CD8-positive, alpha-beta memory T cell (primary cell): ENCODE measurements at places on chromosomes 3 and 15. TPM values are rescaled to one million over a fixed set of nuclear protein-coding genes. Genes with fewer than 3 reads are reported as not detected.

DNA sequence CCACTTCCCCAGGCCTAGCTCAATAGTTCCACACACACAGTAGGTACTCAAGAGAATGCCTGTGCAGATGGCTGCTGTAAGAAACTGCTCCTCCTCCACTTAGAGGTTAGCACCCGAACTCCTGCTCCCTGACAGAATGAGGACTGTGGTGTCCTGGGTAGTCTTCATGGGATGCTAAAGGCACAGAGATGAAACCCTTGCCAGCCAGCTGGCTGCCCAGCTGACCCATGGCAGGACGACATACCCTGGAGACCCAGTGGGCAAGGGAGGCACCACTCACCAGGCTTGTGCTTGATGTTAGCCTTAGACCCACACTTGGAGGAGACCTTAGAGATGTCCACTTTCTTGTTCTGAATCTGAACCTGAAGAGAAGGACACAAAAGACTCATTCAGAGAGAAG, 54.2 kb downstream of the DHX30 start:
- no peak for DNase-seq

Gene CCDC39
- not detected for total RNA-seq

- no peak for DNase-seq
Measured at GRCh38 chr3:123664753-123665152, 79.9 kb upstream of the HACD2 start.

- DNase-seq = no peak
Measured at GRCh38 chr3:109685084-109686079, 348.0 kb upstream of the DPPA4 start.

DNA sequence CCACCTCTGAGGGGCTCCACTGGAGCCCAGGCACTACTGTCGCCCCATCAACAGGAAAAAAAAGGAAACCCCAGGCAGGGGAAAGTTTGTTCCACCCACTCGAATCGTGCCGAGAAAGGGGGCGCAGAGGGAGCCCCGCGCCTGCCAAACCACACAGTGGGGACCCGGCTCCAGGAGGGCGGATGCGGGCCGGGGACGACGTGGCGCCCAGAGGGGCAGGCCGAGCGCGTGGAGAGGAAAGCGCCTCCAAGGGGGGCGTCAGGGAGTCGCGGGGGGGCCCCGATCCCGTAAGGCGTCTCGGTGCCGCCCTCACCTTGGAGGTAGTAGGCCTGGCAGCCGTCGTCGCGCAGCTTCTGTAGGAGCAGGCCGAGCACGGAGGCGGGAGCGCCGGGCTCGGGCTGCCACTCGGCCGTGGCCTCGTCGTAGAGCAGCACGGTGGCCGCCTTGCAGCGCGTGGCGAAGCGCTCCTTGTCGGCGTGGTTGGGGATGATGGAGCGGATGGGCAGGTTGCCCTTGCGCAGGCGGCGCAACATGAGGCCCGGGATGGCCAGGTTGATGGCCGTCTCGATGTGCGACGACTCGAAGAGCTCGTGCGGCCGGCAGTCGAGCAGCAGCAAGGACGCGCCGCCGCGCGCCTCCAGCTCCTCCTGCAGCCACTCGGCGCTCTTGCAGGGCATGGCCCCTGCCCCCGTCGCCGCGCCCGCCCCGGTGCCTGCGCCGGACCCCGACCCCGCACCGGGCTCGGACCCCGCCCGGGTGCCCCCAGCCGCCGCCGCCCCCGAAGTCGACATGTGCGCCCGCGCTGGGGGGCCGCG, 627 bp downstream of the DUSP7 start:
- peak; percentile 28 for DNase-seq

Gene KLHL40
- not detected for total RNA-seq

DNA sequence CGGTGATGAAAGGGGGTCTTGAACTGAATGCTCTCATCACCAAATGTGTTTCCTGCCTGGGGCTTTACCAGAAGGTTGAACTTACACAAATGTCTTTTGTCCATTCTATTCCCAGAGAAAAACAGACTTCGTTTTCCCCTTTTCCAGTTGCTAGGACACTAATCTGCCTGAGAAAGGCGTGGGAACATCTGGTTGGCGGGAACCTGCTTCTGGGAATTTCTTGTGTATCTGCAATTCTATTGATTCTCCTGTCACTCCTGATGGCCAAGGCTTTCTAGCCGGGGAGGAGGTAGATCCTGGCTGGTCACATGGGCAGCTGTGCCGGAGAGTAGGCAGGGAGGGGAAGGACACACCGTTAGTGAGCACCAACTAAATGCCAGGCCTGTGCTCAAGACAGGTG, 31.1 kb upstream of the CCDC174 start:
- no peak for DNase-seq

GRCh38 chr3:23698652-23699313, 107.0 kb upstream of the UBE2E1 start:
- no peak for DNase-seq

GRCh38 chr15:36886701-36887100, 213.6 kb downstream of the MEIS2 start:
- DNase-seq = no peak

DNA sequence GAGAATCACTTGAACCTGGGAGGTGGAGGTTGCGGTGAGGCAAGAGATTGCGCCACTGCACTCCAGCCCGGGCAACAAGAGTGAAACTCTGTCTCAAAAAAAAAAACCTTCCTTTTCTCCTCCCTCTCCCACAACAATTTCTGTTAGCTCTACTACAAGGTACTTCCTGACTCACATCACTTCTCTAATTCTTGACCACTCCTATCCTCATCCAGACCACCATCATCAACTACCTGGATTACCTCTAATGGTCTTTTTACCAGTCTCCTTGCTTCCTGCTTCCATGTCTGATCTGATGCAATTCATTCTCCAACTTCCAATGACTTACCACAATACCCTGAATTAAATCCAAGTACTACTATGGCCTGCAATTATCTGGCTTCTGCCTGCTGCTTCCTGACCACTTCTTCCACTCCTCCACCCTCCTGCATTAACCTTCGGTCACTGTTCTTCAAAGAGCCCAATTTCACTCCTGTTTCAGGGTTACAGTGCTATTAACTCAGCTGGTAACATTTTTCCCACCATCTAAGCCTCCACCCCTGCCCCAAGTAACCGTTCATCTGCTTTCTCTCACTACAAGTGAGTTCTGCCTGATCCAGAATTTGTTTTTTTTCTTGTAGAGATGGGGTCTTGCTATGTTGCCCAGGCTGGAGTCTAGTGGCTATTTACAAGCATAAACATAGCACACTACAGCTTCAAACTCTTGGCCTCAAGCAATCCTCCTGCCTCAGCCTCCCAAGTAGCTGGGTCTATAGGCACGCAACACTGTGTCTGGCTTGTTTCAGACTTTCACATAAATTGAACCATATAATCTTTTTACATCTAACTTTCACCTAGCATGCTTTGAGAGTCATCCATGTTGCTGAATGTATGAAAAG, 27.8 kb downstream of the DCAF1 start:
- no peak for DNase-seq

DNA sequence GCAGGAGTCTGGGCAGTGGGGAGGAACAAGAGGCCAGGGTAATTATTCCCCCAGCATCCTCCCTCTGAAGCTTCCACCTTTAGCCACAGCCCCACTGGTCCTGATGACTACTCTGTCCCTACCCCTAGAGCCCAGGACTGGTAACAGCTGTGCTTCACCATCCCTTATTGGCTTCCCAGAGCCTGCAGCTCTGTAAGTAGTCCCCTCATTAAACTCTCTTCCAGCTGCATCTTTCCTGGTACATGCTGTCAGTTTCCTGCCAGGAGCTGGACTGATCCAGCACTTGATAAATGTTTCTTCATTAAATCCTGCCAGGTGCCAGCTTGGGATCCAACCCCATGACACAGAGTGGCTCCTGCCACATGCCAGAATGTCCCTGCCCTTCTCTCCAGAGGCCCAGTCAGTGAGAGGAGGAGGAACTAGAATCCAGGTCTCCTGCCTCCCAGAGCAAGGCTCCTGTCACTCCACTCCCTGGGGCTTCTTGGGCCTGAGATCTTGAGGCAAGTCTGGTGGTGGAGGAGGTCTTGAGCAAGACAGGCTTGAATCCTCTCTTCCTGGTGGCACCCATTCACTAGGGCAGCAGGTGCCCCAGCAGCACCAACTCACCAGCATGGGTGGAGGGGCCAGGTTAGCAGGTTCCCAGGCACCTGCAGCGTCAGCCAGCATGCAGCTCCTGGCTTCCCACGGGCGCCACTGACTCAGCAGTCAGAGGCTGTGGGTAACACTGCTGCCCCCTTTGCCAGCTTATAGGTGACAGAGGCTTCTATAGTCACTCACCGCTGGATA, 27.6 kb downstream of the FBXW12 start:
- DNase-seq = no peak

DNA sequence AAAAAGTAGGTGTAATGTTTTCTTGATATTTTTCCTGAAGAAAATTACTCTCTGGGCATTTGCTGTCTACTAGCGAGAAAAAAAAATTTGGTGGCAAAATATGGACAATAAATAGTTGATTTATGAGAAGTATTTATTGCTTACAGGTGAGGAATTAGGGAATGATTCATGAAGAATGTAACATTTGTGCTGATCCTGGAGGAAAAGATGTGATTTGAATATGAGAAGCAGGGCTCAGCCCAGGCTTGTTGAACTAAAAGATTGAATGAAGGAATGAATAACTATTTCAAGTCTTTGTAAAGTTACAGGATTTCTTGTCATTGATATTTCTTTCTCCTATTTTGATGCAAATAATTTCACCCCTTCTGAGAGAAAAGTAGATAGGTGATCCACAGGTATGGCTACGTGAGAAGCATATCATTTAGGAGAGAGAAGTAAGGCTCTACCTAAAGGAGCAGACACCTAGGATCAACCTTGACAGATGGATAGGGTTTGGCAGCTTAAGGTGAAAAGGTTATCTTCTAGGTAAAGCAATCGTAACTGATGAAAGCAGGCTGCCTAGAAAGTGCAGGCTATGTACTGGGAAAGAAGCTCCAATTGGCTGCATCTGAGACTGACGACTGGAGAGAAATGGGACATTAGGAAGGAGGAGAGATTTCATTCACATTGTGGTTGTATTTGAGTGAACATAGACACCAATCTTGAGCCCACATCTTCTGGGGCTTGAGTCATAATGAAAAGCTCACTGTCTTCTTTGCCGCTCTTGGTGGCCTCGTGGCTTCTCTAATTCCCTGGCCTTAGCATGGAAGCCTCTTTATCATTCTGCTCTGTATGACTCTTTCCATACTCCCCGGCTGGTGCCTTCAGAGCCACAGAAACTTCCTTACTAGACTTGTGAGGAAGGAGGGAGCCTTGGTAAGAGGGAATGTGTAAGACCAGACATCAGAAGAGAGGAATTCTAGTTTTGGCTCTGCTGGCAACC, 106.5 kb downstream of the P3H2 start:
- no peak for DNase-seq

- DNase-seq = no peak
Measured at GRCh38 chr3:56118968-56119367, 349.3 kb downstream of the ERC2 start.

DNA sequence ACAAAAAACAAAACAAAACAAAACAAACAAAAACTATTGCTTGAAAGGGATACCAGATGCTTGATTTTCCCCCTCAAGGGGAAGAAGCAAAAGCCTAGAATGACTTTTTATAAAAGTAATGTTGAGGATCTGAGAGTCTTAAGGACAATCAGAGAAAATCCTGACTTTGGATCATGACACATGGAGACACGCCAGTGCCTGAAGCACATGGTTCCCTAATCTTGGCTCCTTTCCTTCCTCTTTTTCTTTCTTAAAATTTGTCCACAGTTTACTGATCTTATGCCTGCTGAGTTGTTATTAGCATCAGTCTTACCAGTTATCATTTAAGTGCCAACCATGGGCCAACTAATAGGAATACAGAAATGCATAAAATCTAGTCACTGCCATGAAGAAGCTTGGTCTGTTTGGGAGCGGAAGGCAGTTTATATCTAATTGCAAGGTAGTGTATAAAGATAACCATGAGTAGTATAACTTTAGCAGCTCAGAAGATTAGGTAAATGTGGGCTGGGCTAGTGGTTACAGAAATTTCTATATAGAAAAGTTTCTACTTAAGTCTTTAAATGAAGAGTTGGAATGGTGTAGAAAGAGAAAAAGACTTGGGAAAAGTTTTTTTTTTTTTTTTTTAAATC, 6.9 kb downstream of the GLCE start:
- no peak for DNase-seq

Gene SLC22A13
- total RNA-seq = 0.28 TPM

Gene SLC27A2
- total RNA-seq = 18.6 TPM
